DMS53 (cell line): ENCODE measurements at places on chromosomes 6 and 20.

- DNase-seq, result peak; percentile 97
Measured at GRCh38 chr6:33840048-33840926, 36.5 kb upstream of the MLN start.

DNA sequence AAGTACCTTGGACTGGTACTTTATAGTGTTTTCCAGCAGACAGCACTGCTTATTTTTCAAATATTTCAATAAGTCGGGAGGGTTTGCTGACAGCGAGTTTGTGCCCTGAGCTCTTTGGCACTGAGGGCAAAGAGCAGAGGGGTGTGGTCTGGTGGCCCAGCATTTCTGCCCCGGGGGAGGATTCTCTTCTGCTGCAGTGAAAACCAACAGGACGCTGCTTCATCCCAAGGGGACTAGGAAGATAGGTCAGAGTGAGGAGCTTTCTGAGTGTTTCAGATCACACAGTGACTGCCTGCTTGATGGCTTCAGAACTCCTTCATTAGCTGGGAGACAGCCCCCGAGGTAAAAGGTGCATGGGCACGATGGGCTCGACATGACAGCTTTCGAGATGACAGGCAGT lies 8.6 kb downstream of the ULBP2 start:
- no peak for DNase-seq

DNA sequence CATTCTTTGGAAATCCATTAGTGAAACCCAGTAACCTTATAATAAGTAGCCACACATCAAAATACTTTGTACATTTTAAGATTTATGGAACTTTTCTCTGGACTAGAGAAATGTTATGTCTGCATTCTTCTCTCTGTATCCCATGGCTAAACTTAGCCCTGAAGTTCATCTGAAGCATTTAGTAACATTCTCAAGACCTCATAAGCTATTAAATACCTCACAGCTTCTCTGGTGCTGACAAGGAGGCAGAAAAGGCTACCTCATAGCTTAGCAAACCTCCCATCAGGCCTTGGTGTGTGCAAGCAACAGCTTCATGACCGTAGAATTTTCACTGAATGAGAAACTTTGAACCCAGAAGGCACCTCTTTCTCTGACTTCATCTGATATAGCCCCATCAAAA lies 38.9 kb upstream of the HDGFL1 start:
- no peak for DNase-seq

DNA sequence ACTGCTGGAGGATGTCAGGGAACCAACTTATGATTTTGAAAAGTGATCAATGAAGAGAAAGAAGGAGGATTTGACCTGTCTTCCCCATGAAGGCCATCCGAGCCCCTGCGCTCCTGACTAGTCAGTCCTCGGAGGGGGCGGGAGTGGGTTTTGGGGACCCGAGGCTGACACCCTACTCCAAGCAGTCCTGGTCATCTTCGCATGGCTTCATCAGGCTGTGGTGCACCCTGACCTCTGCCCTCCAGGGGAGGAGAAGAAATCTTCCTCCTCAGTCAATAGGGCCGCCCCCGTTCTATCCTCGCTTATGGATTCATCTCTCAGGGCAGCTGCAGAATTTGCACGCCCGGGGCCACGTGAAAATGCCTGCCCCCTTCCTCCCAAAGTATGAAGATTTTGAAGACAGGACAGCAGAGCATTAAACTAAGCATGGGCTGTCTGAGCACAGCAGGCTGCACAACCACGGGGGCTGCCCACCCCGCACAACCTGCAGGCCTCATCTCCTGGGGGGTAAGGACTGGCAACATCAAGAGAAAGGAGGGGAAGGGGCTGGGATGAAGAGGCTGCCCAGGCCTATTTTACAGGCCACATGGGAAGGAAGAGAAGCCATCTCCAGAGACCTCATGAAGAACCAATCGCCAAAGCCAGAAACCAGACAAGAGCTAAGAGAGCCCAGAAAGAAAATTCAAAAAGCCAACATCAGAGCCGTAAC lies 138.1 kb upstream of the PHACTR3 start:
- DNase-seq, result no peak

DNA sequence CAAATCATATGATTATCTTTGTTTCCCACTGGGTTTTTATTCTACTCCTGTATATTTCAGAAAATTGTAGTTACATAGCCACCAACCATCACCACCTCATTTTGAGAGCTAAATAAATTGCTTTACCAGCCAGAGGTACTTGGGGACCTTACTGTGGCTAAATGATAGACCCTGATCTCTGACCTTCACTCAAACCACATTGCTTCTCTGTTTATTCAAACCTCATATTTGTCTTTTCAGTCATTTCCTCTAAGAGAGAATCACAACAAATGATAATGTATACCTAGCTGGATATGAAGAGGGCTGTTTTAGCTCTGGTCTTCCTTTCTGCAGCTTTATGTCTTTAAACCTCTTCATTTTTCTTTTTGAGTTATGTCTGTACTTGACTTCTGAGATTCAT lies 142.8 kb downstream of the ADGB start:
- DNase-seq, result peak; percentile 18

DNA sequence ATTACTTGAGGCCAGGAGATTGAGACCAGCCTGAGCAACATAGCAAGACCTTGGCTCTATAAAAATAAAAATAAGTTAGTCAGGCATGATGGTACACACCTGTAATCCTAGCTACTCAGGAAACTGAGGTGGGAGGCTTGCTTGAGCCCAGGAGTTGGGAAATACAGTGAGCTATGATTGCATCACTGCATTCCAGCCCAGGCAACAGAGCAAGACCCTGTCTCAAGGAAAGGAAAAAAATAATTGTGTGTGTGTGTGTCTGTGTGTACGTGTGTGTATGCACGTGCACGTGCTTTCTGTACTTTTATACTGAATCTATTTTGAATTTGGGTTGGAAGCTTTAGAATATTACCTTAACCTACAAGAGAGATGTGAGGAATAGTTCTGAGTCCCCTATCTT lies 58.9 kb downstream of the KIZ start:
- DNase-seq, result no peak

GRCh38 chr20:62861726-62862336 lies at the start of gene TCFL5:
Gene TCFL5 (minus strand): TSS chr20:62861822. CDS start chr20:62861670, 152 bp downstream.
- peak; percentile 94 for DNase-seq

DNA sequence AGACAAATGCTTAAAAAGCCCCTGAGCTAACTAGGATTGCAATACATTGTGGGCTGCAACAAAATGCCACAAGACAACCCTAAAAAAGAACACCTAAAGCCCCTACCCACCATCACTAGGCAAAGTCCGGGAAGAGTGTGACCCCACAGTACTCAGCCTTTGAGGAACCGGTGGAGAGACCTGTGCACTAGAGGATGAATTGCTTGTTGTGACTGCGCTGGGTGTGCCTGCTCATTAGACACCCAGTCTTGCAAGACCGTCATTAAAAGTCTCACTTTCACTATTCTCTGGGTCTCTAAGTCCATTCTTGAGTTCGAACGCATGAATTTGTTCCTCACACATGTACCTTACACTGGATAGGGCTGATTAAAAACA lies 88.7 kb downstream of the JPH2 start:
- no peak for DNase-seq

GRCh38 chr20:63442100-63442493 lies 30.4 kb downstream of the KCNQ2 start:
- peak; percentile 56 for DNase-seq

- no peak for DNase-seq
Measured at GRCh38 chr6:119584088-119584487, 234.5 kb upstream of the MAN1A1 start.

GRCh38 chr6:170459451-170459850 lies 93.7 kb downstream of the PSMB1 start:
- DNase-seq, result peak; percentile 20

DNA sequence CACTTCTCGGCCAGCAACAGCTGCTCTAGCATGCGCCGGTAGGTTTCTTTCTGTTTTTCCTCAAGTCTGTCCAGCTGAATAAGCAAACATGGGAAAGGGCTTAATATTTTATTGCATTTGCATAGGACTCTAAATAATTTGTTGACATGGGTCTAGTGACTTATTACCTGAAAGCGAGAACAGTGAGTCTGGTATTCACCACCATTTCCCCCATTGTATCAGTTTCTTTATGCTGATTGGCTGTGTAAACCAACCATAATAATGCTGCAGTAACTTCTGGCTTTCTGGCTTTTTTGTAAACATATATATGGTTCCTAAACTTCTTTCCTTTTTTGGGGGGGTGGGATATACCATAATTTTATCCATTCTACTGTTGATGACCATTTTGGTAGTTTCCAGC lies 69.1 kb upstream of the TMEM30A start:
- no peak for DNase-seq

- DNase-seq, result no peak
Measured at GRCh38 chr6:75882734-75883133, 133.7 kb downstream of the MYO6 start.

- peak; percentile 23 for DNase-seq
Measured at GRCh38 chr6:89402776-89403175, 9.3 kb downstream of the RRAGD start.

- DNase-seq, result peak; percentile 53
Measured at GRCh38 chr6:141464896-141465295, 667.8 kb upstream of the GJE1 start.

GRCh38 chr6:75913040-75913439 lies 159.4 kb downstream of the IMPG1 start:
- DNase-seq, result no peak

DNA sequence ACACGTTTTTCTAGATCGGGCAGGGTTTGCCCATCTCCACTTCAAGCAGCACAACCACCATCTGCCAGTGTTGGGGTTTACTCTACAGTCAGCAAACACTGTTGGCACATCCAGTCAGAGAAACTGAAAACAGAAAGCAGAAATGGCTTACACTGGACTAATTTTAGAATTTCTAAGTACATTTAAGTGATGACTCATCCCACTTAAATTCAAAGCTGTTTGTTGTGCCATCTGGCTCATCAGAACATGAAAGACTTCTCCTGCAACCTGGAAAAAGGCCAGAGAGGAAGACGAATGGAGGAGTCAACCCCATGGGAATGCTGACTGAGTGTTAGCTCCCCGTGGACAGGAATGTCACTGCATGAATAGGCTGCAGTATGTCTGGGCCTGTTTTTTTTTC lies 21.8 kb downstream of the FAM209B start:
- peak; percentile 98 for DNase-seq

DNA sequence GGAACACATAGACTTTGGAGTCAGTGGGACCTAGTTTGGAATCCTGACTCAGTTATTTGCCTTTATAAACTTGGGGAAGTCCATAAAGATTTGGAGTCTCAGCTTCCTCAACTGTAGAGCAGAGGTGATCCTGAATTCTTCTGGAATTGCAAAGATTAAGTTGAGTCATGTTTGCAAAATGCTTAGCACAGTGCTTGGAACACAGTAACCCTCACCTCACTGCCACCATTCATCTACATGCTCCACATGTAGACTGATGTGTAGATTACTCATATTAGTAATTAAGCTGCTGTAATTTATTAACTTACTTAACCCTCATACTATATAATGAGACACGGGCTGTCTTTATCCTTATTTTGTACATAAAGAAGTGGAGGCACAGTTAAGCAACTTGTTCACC lies 61.4 kb downstream of the LAMP5 start:
- DNase-seq, result no peak

- no peak for DNase-seq
Measured at GRCh38 chr6:94584211-94584610, 993.1 kb upstream of the MANEA start.

GRCh38 chr6:31497531-31498476 lies at the start of gene MICB:
Gene MICB (plus strand): TSS chr6:31498145. CDS start chr6:31498194, 49 bp downstream.
- peak; percentile 96 for DNase-seq

DNA sequence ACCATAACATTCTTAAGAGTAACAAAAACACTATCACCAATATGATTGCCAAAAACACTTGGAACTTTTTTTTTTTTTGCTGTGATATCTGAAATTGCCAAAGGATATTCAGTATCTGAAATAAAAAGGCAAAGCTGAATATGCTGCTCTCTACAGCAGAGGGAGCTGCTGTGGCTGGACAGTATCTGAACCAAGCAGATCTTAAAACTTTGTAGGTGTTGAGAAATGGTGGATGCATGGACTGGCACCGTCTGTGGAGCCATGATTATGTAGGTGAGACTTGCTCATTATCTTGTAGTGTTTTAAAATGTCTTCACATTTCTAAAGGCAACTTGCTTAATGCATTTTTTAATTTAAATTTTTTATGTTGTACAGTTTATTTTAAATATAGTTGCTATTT lies 9.2 kb downstream of the PDCD2 start:
- peak; percentile 25 for DNase-seq

- DNase-seq, result no peak
Measured at GRCh38 chr6:73679009-73679408, 17.0 kb upstream of the CD109 start.

DNA sequence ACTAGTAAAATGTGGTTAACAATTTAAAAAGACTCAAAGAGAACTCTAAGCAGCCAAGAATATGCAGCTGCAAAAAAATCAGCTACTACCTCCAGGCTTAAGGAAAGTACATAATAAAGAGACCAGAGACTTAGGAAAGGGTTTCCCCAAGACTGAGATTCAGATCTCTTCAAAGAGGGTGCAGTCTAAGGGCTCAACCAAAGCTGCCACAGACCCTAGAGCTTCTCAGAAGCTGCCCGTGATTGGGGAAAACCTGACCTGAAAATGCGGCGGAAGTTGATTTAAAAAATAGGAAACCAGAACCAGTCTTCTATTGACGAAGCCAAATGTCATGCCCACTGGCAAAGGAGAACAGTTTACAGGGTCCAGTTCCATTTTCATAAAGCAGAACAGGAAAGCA lies 516.8 kb upstream of the MARCKS start:
- no peak for DNase-seq

GRCh38 chr6:63716169-63716568 lies 80.6 kb downstream of the PHF3 start:
- DNase-seq, result no peak

DNA sequence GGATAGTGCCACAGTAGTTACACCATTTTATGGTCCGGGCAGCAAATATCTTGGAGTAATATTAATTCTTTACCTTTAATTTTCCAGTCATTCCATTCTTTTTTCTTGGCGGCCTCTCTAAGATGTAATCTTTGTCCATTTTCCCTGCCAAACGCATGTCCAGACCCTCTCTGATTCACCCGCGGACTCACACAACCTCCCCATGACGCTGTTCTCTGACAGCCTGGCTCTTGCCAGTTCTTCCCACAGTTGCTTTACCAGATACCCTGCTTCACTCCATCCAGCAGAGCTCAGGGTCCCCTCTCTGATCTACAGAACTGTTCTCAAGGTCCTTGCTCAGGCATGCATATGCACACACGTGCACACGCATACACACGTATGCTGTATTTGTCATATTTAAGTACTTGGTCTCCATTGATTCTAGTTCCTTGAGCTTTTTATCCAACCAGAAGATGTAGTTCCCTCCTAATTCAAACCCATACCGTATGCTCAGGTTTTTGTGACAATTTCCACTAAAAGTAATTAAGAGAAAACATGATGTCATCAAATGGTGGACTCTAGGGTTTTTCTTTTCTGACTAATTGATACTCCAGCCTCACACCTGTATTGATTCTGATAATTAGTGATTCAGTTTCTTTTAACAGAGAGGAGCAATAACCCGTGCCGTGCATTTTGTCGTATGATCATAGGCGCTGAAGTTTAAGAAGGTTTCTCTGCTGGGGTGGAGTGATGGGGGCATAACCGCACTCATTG lies 10.0 kb downstream of the BPHL start:
- no peak for DNase-seq

- DNase-seq, result no peak
Measured at GRCh38 chr6:143993965-143994646, 14.0 kb downstream of the PLAGL1 start.

GRCh38 chr6:84093441-84094435 lies 60.2 kb downstream of the MRAP2 start:
- DNase-seq, result no peak
